ENCODE measurements at places on chromosomes 2 and 18.

- DNase-seq: peak; percentile 18
Observed at GRCh38 chr2:42569883-42570282, 1.5 kb downstream of the MTA3 start.

DNA sequence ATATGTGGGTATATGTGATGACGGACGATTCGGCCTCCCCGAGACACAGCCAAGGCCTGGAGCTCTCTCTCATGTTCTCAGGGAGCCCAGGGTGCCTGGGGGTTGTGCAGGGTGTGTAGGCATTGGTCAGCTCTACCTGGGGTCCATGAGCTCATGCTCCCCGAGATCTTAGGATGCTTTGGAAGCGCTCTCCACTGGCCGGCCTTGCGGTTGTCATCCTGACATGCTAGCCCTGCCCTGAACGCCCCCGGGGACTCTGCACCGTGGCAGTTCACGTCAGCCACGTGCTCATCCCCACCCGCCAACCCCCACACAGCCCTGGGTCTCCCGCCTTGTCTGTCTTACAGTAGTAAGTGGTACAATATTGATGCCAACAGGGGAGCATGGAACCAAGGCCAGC is 67.8 kb downstream of the RTP5 start:
- DNase-seq: no peak

- no peak for DNase-seq
Observed at GRCh38 chr2:110865188-110865587, 132.8 kb downstream of the ACOXL start.

DNA sequence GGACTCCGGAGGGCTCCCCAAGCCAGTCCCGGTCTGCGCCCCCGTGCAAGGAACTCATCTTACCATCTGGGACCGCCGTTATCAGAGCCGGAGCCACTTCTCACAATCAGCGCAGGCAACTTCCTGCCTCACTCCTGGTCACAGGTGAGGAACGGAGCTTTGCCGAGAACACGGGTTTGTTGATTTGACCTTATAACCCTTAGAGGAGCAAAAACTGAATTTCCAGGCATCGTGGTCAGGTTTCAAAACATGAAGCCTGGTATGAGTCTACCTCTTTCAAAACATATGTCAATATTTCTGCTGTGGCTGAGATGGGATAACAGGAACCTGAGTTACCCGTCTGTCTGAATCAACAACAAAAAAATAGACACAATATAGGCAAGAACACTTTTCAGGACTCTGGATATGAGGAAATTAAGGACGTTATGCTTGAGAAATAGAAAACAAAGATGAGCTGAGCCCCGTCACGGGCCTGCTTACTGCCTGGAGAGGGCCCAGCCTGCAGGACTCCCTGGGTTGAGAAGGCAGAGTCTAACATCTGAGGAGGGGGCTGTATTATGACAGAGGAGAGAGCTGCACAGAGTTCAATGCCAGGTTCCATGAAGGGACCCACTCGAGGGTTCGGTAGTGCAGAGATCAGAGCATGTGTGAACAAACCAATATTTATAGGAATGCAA is 148.7 kb downstream of the NDUFA10 start:
- DNase-seq: no peak

DNA sequence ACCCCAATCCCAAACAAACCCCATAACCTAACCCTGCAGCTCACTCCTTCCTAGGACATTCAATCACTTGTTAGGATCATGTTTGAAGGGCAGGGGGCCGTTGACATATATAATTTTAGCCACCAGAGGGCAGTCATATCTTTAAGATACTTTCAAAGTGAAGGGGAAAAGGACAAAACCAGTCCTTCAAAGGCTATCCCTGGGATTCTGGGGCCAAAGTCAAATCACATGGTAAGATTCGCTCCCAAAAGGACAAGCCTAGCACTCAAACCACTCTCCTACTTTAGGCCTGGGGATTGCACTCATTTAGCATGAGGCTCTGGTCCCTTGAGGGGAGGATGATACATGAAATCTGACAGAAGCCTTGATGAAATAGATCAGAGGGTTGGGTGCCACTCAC is 44.6 kb downstream of the HAUS1 start:
- peak; percentile 52 for DNase-seq

- DNase-seq: no peak
Observed at GRCh38 chr2:69340101-69340775, 46.8 kb downstream of the GFPT1 start.

DNA sequence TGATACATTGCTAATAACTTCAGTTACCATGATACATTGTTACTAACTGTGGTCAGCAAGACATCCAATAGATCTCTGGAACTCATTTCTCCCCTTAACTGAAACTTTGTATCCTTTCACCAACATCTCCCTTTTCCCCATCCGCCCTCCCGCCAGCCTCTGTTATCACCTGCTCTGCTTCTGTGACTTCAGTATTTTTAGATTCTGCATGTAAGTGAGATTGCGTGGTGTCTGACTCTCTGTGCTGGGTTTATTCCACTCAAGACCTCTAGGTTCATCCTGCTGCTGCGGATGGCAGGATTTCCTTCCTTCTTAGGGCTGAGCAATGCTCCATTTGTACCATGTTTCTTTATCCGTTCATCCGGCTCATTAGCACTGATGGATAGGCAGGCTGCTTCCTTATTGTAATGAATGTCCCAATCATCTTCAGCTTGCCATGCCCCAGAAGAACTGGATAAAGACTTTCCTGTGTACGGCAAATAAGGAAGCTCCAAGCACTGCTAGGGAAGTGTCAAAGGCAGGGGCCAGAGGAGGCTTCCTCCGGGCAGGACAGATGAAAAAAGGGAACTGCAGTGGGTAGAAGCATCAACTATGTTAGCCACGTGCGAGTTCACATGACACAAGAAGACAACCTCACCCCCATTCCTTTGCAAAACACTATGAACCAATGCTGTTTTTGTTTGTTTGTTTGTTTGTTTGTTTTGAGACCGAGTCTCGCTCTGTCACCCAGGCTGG is 113.4 kb downstream of the EIPR1 start:
- DNase-seq: no peak

DNA sequence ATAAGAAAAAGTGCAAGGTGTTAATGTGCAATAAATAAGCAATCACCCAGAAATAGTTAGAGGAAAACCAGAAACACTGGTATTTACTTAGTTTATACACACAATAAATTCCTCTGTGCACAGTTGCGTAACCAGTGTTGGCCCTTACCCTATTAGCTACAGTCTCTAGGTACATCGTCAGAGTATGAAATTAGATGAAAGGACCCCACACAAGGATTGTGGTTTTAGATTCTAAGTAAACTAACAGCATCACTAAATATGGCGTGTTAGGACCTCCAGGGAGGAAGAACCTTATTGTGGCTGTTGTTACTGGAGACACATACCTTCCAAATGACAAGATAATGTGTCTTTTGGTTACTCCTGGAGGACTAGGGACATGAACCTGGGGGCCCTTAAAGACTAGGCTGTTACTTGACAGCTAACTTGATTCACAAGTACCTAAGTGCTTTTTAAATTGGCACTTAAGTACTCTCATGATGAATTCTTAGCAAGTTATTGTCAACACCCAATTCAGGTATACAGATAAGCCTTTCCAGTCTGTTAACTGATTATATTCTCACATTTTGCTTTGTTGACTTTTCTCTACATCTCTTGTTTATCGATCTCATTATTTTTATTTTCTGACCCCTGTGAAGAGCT is 115.3 kb downstream of the FEZ2 start:
- no peak for DNase-seq

- no peak for DNase-seq
Observed at GRCh38 chr2:3238951-3239841, 138.4 kb downstream of the EIPR1 start.

DNA sequence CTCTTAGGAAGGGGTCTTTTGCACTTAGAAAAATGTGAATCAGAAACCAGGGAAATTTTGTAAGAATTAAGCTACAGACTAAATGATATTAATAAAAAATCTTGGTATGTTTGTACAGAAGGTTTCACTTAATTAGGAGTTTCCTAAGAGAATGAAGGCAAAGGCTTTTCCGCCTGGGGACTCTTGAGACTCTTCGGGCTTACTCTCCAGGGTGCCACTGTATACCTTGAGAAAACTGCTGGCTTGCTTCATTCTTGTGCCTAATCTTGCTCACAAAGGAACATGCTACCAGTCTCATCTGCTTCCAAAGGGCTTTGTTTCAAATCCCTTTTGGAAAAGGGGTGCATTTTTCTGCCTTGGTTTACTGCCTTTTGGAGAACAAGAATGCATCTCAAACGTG is 49.5 kb downstream of the ACTR2 start:
- no peak for DNase-seq

- DNase-seq: peak; percentile 7
Observed at GRCh38 chr18:36411745-36412168, 114.2 kb downstream of the FHOD3 start.

GRCh38 chr18:6929370-6930102 is 188.1 kb downstream of the LAMA1 start:
- no peak for DNase-seq

GRCh38 chr18:23879966-23880565 is 134.5 kb upstream of the TTC39C start:
- DNase-seq: no peak

DNA sequence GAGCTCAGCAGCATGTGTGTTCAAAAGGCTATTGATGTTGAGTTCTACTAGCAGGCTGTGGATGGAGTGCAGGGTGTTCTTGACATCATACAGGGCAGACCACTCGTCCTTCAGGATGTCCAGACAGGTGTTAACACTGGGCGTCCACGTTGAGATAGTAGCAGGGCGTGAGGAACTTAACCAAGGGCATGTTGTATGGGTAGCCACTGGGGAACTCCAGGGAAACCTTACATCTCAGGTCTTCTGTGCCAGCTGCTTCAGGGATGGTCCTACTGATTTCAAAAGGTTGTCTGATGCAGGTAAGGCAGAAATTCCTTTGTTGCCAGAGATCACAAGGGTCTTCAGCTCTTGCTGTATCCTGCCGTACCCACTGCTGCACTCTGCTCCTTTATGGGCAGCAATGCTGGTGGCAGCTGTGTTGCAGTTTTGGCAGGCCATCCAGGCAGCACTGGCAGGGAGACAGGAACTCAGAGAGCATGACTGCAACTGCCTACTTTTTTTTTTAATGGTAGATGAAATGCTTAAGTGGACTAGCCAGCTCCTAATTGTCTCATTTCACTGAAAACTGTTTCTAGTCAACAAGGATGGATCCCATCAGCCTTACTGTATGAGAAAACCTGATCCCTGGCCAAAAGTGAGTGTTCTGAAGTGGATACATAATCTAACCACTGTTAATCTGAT is 32.4 kb upstream of the RBBP8 start:
- peak; percentile 89 for DNase-seq

GRCh38 chr18:37261246-37261840 is 304.3 kb downstream of the CELF4 start:
- no peak for DNase-seq

- no peak for DNase-seq
Observed at GRCh38 chr2:143903172-143903856, 616.6 kb downstream of the ZEB2 start.

GRCh38 chr2:173630425-173631126 is 275.9 kb downstream of the CDCA7 start:
- no peak for DNase-seq

DNA sequence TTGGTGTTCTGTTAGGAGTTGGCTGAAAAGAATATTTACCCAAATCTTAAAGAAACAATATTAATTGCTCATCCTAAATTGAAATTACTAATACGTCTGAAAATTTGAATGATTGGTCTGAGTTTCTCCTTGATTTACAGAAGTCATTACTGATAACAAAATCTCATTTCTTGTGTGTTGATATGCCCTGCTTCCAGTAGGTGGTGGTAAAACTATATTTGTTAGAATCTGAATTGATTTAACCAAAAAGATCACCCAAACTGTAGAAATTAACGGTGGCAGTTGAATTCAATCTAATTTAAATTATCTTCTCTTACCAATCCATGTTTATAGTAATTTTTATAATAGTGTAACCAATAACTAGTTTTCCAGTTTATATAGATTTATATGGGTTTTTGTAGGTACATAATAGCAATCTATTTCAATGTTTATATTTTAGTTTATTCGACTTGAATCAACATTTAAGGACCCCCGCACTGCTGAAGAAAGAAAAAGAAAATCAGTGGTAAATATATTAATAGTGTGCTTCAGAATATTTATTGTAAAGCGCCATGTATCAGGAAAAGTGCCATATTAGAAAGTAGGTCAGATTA is 38.3 kb downstream of the PAPOLG start:
- DNase-seq: no peak

DNA sequence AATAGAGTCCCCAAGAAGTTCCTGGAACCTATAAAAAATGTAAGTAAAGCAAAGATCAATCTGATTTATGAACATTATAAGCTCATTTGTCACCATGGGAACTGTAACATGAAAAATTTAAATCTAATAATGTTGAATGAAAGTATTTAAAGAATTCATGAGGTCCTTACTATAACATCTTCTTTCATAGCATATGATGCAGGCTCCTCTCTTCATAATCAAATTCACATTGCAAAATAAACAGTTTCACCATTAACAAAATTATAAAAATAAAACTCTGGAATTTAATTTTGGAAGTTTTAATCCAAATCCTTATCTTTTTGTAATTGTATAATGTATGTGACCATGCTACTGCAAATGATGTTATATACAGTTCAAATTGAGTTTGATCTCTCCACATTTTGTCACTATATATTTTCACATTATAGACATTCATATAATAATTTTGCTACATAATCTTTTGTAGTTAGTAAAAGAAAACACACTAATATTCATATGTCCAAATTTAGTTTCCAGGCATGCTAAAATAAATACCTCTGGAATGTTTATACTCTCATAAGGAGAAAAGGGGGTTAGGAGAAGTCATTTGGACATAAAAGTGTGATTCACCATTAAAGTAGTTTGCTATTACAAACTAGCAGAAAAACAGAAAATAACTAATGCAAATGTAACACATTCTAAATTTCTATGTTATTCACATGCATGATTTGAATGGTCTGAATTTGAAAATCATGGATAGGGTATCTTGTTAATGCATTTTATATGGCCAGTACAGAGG is 954.1 kb downstream of the DSC3 start:
- DNase-seq: no peak

- DNase-seq: no peak
Observed at GRCh38 chr2:143726151-143726845, 597.1 kb downstream of the ARHGAP15 start.

DNA sequence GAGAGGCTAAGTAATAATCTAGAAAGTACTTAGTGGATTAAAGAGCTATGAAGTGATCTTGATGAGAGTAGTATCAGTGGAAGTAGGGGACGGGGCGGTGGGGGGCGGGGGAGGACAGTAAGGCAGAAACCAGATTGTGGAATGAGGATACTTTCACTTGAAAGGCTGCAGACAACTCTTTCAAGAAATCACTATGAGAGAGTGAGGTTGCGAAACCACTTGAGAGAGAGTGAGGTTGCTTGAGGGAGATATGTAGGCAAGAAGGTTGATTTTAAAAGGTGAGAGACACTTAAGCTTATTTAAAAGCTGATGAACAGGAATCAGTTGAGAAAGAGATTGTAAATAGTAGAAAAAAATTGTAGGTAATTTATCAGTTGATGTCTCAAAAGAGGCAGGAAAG is 3.8 kb downstream of the ZNF397 start:
- no peak for DNase-seq

DNA sequence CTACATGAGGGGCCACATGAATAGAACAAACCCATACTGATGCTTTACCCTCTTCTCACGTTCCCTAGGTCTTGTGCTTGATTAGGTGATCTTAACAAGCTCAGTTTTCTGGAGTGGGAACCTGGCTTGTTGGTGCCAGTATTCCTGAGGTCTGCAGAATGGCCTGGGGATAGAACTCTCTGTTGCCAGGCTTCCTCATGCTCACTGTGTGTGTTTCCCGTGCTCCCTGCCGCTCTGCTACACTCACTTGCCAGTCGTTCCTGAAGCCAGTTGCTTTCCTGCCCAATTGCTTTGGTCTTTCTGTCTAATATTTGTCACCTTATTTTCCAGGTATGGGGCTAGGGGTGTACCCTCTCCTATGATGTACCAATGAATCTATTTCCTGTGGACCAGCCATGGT is 2111.5 kb upstream of the PIK3C3 start:
- DNase-seq: no peak

- DNase-seq: no peak
Observed at GRCh38 chr2:160505256-160505655, 11.6 kb upstream of the RBMS1 start.

Measured in NCI-H1105 treated with DMSO at 0.1 percent for 48 hours (cell line).